ENCODE measurements at places on chromosomes 6 and 20. TPM values are rescaled to one million over a fixed set of nuclear protein-coding genes. Genes with fewer than 3 reads are reported as not detected.

Gene MTFR2
- total RNA-seq = 3.6 TPM

Gene C20orf202
- not detected for total RNA-seq

Gene TMEM30A
- 420 TPM for total RNA-seq

Gene EFCAB8
- not detected for total RNA-seq

Gene SEMG1
- total RNA-seq = not detected

Gene IL20RA
- not detected for total RNA-seq

Gene ZNF451
- 63.8 TPM for total RNA-seq

Gene GRM1
- not detected for total RNA-seq

Gene OLIG3
- not detected for total RNA-seq

Gene IMPG1
- under 0.01 TPM for total RNA-seq

Gene AVP
- not detected for total RNA-seq

Gene DYNLT2
- 0.97 TPM for total RNA-seq

Gene RNF39
- not detected for total RNA-seq

Gene PSORS1C2
- total RNA-seq = not detected

Gene MCHR2
- total RNA-seq = not detected

Gene PSORS1C1
- total RNA-seq = 3.3 TPM

Gene RTEL1
- total RNA-seq = 11.2 TPM

Gene GLP1R
- total RNA-seq = not detected

Gene KIF3B
- 23.6 TPM for total RNA-seq

Gene GMPR
- total RNA-seq = 21.4 TPM

Gene NINL
- total RNA-seq = 9.4 TPM

Gene ZNF337
- 12.7 TPM for total RNA-seq

Gene HLA-DPB1
- total RNA-seq = 23.1 TPM

Gene SRSF6
- 53.9 TPM for total RNA-seq

Gene ECT2L
- not detected for total RNA-seq

Gene CEP43
- 21.4 TPM for total RNA-seq

Gene PPP1R3G
- 0.32 TPM for total RNA-seq

Gene BMP2
- 15.6 TPM for total RNA-seq

Gene TPBG
- total RNA-seq = 6.5 TPM

Gene ACSS1
- 14.0 TPM for total RNA-seq

Gene PRPH2
- 0.30 TPM for total RNA-seq

Gene STK4
- total RNA-seq = 24.0 TPM

Gene TFAP2A
- 0.32 TPM for total RNA-seq

Gene SSTR4
- total RNA-seq = not detected

Data from epithelial cell of umbilical artery (primary cell).